ENCODE measurements at places on chromosomes 4 and X. TPM values are rescaled to one million over a fixed set of nuclear protein-coding genes. Genes with fewer than 3 reads are reported as not detected.

DNA sequence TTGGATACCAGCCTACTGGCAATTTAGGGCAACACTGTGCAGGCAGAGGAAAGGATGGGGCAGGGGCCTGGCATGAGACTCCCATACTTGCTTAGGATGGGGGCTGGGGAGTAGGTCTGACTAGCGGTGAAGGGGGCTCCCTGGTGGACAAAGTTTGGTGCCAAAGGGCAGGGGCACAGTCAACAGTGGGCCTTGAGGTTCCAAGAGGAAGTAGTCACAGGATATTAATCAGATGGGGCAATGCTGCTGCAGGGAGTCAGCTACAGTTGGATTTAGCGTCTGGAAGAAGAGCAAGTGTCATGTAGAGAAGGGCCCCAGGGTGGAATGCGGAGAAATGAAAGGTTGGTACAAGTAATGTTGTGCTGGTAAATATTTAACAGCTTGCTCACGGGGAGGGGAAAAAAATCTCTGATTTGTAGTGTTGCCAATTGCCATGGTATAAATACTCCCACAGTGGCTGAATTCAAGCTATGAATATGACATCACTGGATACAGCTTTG is 139.4 kb downstream of the PJA1 start:
- H3K4me3 ChIP-seq, result no peak overlapping the region
- no peak for DNase-seq
- H3K4me1 ChIP-seq, result no peaks in the 10 kb centered on the region
- no peaks in the 10 kb centered on the region for H3K27me3 ChIP-seq
- H3K27ac ChIP-seq, result no peak overlapping the region

The ALAS2 gene
- total RNA-seq, result not detected

The SPARCL1 gene
- total RNA-seq, result not detected

DNA sequence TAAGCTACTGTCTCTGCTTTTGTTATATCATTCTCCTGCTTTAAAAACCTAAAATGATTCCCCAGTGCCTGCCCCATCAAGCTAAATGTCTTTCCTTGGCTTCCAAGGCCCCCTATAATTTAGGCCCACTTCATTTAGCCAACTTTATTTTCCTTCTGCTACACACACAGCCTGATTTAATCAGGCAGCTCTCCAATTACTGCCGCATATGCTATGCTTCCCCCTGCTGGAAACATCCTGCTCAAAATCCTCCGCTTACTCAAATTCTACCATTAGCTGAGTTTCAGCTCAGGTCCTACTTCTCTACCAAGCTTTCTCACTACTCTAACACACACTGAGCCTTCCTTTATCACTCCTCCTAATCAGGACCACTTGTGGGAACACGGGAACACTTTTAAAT is 17.0 kb downstream of the LAMP2 start:
- H3K4me1 ChIP-seq, result no peaks in the 10 kb centered on the region
- peaks cover 13% of the 10 kb centered on the region for H3K36me3 ChIP-seq
- no peak overlapping the region for H3K27ac ChIP-seq
- DNase-seq, result peak; percentile 38
- no peak overlapping the region for H3K4me3 ChIP-seq

The CLIC2 gene
- total RNA-seq, result 1.7 TPM

GRCh38 chrX:44456685-44457084 is 86.0 kb downstream of the FUNDC1 start:
- H3K36me3 ChIP-seq, result no peaks in the 10 kb centered on the region
- no peak overlapping the region for H3K4me3 ChIP-seq
- H3K4me1 ChIP-seq, result no peaks in the 10 kb centered on the region
- no peak overlapping the region for H3K27ac ChIP-seq
- no peaks in the 10 kb centered on the region for H3K27me3 ChIP-seq

GRCh38 chr4:85427123-85427522 is 47.8 kb upstream of the ARHGAP24 start:
- H3K36me3 ChIP-seq, result no peaks in the 10 kb centered on the region
- H3K4me3 ChIP-seq, result no peak overlapping the region
- no peaks in the 10 kb centered on the region for H3K27me3 ChIP-seq
- no peak overlapping the region for H3K27ac ChIP-seq
- no peak for DNase-seq
